ENCODE measurements at places on chromosomes 2 and 18.
A peak's percentile ranks its signal among the peaks of the same experiment; 100 is the strongest.

GRCh38 chr2:111618226-111618977, 265.6 kb downstream of the ANAPC1 start:
- DNase-seq, result no peak

GRCh38 chr2:18959952-18960717, 370.8 kb upstream of the NT5C1B start:
- no peak for DNase-seq

DNA sequence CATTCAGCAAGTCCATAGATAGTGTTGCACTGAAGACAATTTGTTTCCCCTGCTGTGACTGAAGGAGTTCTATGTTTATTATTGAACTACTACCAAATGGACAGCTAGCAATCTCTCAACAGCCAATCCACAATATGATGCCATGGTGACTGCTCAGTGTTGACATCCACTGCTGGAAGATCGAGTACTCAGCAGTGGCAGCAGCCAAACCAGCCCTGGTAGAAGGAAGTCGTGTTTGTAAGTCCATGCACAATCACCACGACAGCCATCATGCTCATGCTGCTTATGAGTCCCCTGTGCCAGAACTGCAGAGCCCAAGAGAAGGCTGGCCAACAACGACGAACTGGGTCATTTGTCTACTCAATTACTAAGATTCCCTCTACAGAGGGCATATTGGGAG, 66.4 kb downstream of the OSR1 start:
- DNase-seq, result no peak

DNA sequence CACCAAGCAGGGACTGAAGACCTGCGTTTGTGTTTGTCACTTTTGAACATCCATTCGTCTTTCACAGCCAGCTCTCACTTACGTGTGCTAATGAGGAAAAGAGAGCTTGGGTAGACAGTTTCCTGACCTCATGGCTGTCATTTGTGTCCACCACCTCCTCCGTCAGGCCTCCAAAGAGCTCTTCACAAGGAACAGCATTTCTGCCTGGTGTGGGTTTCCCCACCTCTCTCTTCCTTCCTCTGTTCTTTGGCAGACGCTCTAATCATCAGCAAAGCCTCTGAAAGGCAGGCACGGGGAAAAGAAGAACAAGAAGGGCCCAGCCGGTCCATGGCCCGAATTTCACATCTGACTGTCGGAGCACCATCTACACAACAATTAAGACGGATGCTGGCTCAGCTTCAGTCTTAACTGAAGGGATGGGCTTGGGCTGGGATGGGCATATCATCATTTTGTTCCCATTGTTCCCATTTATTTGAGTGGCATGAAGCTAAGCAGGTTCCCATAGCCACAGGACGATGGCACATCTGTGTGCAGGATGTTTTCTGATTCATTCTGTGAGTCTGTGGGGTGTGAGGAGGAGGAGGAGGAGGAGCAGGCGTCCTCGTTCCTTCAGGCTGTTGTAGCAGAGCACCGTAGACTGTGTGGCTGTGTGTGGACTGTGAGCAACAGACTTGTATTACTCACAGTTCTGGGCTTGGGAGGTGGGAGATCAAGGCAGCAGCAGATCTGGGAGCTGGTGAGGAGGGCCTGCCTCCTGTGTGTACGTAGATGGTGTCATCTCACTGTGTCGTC, 66.4 kb downstream of the TSHZ1 start:
- no peak for DNase-seq

DNA sequence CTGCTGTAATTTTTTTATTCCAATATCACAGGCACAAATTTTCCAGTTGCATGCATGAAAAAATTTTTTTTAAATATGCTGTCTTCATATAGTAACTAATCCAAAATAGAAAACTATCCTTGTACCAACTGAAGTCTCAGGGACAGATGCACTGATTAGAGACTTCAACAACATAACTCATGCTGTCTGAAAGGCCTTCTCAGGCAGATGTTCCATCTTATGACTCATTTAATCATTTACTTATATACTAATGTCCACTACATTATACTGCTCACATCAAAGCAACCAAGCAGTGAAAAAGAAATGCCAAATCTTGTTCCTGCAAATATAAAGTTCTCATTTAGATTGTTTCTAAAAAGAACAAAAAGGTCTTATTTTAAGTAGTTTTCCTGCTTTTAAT, 53.1 kb downstream of the OLA1 start:
- DNase-seq, result no peak

GRCh38 chr2:234969306-234970098, 17.7 kb downstream of the SH3BP4 start:
- no peak for DNase-seq

- no peak for DNase-seq
These were observed 244.7 kb downstream of the CTNNA2 start for GRCh38 chr2:79757526-79757925.

DNA sequence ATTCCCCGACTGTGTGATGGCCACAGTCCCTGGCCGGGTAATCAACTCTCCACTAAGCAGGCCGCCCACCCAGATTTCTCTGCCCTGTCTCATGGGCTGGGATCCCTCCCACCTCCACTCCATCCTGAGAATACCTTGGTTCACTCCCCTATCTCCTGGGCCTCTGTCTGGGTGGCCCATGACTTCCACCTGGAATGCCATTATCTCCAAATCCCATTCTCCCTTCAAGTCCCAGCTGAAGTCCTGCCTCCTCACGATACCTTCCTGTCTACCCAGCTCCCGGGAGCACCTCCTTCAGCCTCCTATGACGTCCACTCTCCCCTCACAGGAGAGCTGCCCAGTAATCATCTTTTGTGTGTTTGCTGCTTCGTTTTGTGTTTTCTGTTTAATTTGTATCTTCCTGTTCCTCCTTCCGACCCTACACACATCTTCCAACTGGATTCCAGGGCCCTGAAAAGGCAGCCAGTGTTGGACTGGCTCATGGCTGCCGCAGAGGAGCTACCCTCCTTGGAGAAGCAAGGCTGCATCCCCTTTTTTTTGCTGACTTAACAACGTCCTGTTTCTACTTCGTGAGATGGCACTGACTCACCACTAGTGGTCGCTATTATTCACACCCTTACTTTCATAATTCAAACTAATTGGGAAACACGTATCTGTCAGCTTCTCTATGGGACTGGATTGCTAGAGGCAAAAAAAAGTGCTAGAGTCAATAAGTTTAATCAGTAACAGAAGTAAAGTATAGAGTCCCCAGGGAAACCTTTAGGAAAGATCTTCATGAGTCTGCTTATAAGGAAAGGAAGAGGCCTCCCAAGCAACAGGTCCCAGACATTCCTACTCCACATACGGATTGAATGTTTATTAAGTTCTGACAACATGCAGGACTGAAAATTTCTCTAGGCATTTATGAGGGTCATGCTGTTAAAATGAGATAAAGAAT, 171.9 kb upstream of the GATA6 start:
- DNase-seq, result no peak

DNA sequence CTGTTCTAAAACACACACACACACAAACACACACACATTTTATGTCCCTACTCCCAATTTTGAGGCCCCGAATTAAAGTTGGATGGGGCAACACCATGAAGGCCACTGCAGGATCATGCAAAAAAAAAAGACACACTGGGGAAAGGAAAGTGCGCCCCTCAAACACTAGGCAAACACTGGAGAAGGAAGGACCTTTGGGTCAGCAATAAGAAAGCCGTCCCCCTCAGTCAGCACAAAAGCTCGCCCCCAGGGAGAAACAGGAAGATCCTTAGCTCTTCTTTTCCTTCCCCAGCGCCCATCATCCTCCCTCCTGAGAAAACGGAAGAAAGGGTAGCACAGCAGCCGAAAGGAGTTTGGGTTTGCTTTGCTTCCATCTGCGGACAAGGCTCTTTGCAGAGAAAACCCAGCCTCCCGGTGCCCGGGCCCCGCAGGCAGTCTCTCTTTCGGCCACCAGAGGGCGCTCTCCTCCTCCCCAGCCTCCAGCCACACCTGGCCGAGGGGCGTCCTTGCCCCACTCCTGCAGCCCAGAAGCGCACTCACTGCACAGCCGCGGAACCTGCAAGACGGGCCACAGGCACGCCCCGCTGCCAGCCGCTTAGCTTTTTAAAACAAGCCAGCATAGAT, 248.5 kb downstream of the CDH20 start:
- peak; percentile 33 for DNase-seq

DNA sequence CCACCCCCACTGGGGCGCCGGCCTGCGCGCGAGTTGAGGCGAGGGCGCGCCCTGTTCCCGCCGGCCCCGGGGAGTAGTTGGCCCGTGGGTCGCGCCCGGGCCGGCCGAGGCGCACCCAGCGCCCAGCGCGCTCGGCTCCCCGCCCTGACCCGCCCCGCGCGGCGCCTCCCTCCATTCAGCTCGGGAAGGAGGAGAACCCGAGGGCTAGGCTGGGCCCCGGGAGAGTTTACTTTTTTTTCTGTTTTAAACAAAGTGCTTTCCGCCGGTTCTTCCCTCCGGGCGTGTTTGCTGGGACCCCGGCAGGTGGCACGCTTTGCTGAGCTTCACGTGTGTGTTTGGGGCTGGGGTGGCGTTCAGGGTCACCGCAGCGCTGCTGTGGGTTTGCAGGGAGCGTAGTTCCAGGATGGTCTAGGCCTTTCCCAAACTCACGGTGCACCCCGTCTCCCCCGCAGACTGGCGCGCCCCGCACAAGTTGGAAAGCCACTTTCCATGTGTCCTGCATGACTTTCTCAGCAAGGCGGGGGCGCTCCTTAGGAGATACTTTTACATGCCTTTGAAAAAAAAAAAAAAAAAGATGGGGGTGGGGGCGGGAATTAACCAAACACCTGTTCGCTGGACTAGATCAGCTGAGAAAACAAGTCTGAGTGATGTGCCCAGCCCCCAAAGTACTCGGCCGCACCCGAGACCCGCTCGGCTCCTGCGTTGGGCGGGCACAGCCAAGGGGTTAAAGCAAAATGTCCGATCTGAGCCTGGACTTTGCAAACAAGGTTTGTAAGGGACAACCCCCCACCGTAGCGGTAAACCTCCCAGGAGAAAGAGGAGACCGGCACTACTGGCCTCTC, 825 bp downstream of the ITGA6 start:
- peak; percentile 50 for DNase-seq

All from T follicular helper cell (primary cell).